Astrocyte (in vitro differentiated cells and primary cell): ENCODE measurements at places on chromosomes 6 and 20. TPM values are rescaled to one million over a fixed set of nuclear protein-coding genes. Genes with fewer than 3 reads are reported as not detected.

GRCh38 chr6:87825821-87826221 lies 123.8 kb upstream of the AKIRIN2 start:
- no peak for DNase-seq

DNA sequence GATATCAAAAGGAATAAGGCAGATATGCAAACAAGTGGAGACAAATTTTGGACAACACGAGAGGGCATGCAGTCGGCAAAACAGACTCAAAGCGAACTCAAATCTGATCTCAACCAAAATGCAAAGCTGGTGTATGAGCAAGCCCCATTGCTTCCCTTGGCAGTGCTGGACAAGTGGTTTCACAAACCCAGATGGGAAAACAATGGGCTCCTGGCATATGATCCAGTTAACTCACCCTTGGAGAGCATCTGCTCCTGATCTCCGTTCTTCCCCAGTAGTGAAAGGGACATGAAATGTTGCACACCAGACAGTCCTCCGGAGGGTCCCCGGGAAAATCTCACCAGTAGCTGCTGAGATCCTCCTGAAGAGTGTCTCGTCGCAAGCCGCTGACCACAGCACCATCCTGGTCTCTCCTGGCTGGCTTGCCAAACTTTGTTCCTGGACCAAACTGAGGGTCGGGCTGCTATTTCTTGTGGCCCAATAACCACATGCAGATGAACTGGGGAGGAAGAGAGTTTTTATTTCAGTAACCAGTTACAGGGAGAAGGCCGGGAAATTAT lies 84.3 kb upstream of the THBS2 start:
- DNase-seq = no peak

- no peak for DNase-seq
These were observed 7.8 kb downstream of the DUSP15 start for GRCh38 chr20:31862506-31862905.

GRCh38 chr20:3314391-3314790 lies 75.4 kb upstream of the SLC4A11 start:
- no peak for DNase-seq

Gene SNPH
- total RNA-seq = 7.8 and 7.9 TPM in 2 replicates
